ENCODE measurements at places on chromosomes 11 and 22. TPM values are rescaled to one million over a fixed set of nuclear protein-coding genes. Genes with fewer than 3 reads are reported as not detected.

Gene ZNF215
- 0.89 TPM for total RNA-seq

Gene PLAAT5
- not detected for total RNA-seq

Gene ROBO4
- 9.6 TPM for total RNA-seq

Gene SEPTIN3
- total RNA-seq, result 1.1 TPM

Gene MIOX
- not detected for total RNA-seq

Gene HORMAD2
- total RNA-seq, result not detected

Gene CALCA
- total RNA-seq, result not detected

Gene PPP2R1B
- 52.0 TPM for total RNA-seq

Gene TUBA8
- total RNA-seq, result not detected

Gene CREB3L1
- 125 TPM for total RNA-seq

Gene OTOG
- total RNA-seq, result not detected

Gene APOL5
- not detected for total RNA-seq

Gene PARVG
- total RNA-seq, result 12.3 TPM

Gene POTEH
- total RNA-seq, result not detected

Gene SHANK3
- total RNA-seq, result 4.8 TPM

Gene RASSF10
- 0.58 TPM for total RNA-seq

Gene EHF
- total RNA-seq, result 142 TPM

Gene SNX32
- 0.29 TPM for total RNA-seq

Gene MAFF
- total RNA-seq, result 0.58 TPM

Gene CDHR5
- total RNA-seq, result 7.9 TPM

Gene RNASEH2C
- total RNA-seq, result 49.0 TPM

Gene CLDN5
- 67.7 TPM for total RNA-seq

All from stomach (tissue), 19 donors.